ENCODE measurements at places on chromosomes 6 and 20.
A peak's percentile ranks its signal among the peaks of the same experiment; 100 is the strongest.

- no peak for DNase-seq
These were observed at the start of gene KCNQ2 for GRCh38 chr20:63471981-63472831. Gene KCNQ2, minus strand, starts transcription at chr20:63472655. Its CDS starts 192 bp downstream, at chr20:63472463.

- DNase-seq, result no peak
These were observed 31.5 kb upstream of the FKBP1A start for GRCh38 chr20:1424336-1424735.

GRCh38 chr20:45963059-45964005 lies 8.7 kb downstream of the ZNF335 start:
- DNase-seq, result no peak

DNA sequence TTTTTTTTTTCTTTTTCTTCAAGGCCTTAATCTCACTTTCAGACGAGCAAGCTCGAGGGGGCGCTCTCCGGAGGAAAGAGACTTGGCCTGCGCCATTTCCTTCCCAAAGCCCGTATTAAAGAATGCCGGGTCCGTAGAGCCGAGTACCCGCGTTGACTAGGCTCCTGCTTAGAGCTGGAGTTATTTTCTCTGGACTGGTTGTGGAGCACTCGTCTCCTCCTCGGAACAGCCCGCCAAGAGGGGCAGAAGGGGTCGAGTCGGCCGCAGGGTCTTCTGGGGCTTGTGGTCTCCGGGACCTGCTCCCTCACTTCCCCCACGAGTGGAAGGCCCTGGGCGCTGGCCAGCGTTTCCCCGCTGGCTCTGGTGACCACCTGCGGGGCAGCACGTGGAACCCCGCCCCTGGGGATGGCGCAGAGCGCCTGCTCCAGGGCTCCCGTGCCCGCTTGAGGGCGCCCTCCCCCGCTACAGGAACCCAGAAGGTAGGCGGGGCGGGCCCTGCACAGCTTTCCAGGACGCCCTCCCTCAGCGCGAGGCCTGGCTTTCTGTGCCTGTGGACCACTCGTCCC lies 2.7 kb upstream of the MEI4 start:
- DNase-seq, result no peak

GRCh38 chr20:42957018-42957703 lies 232.5 kb downstream of the PTPRT start:
- DNase-seq, result no peak

DNA sequence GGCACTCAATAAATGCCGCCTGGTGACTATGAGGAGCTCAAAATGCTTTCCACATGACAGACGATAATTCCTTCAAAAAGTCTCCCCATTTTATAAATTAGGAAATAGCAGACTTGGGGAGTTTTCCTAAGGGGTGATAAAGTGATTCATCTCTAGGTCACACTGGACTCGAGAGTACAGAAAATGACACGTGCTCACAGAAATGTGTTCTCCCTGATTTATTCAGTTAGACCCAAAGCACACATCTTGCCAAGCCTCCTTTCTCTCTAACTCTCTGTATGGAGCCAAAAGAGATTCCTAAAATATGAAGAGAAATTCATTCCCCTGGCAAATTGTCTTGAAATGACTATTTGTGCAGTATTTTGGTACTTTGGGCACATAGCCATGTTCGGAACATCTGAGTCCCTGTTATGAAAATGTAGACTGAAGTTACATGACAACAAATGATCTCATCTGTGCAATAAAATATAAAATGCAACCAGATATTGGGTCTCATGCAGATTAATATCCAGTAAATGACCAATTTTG lies 381.1 kb downstream of the TFAP2B start:
- DNase-seq, result peak; percentile 7

DNA sequence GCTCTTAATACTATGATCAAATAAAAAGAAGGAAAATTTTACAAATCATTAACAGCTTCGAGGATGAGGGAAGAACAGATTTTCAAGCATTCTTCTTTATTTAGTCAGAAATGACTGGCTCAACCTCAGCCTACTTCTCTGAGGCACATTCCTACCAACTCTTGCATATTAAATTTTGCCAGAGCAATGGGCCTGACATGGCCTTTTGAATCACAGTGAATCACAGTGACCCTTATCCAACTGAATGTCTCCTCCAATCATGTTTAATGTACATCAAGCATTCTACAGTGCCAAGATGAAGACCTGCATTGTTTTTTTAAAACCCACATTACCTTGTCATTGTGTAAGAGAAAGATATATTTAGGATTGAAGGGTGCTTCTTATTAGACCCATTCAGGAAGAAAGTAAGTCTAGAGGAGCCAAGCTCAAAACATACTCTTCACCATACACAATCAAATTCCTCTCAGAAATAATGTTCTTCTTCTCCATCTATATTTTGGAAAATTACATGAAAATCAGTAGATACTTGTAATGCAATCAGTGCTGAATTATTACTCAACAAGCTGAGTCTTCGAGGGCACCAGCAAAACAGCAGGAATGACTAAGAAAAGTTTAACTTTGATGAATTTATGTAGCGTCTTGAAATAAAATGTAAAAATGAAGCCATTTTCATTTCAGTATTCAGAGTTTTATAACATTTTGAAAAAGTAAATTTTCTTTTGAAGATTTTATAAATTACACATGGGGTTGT lies 44.1 kb upstream of the MOXD1 start:
- peak; percentile 75 for DNase-seq

DNA sequence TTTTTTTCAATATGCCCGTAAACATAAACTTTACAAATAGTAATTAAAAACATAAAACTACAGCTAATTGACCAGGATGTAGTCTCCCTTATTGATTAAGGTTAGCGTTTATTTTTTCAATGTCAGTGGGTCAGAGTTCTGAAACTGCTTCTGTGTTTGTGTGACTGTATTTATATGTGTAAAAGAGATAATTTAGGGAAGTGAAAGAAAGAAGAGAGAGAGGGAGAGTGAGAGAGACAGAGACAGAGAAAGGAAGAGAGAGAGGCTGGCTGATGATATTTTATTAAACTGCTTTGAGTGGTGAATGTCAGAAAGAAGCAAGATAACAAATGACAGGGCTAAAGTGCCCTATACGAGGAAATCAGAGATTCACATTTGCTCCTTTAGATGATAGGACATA lies 266.1 kb upstream of the PTCHD4 start:
- no peak for DNase-seq
